Hematopoietic multipotent progenitor cell treated with erythropoietin and hydrocortisone succinate and interleukin-3 and kit ligand, for 6 days (in vitro differentiated cells): ENCODE measurements at places on chromosomes 4 and X.

GRCh38 chr4:26272654-26273615, 47.9 kb upstream of the RBPJ start:
- DNase-seq: peak; percentile 9

DNA sequence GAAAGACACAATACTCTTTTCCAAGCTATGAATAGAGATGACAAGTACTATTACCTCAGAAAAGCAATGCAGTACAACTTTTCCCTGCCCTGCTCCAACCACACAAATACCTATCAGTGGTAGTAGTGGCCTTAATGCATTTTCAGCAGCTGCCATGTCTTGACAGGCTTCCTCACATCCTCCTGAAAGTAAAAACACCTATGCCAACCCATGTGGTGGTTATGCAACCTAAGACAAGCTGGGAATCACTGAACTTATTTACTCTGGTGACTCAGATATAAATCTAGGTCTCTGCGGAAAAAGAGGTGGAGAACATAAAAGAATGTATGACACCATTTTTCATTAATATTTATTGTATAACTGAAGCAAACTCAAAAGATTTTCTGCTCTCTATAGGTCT, 14.5 kb downstream of the WDFY3 start:
- DNase-seq: no peak

GRCh38 chr4:124636788-124637187, 75.7 kb downstream of the ANKRD50 start:
- no peak for DNase-seq

- DNase-seq: peak; percentile 81
Measured at GRCh38 chrX:37745354-37745753, 34.5 kb upstream of the CYBB start.

- no peak for DNase-seq
Measured at GRCh38 chrX:9383655-9384054, 81.2 kb upstream of the TBL1X start.

DNA sequence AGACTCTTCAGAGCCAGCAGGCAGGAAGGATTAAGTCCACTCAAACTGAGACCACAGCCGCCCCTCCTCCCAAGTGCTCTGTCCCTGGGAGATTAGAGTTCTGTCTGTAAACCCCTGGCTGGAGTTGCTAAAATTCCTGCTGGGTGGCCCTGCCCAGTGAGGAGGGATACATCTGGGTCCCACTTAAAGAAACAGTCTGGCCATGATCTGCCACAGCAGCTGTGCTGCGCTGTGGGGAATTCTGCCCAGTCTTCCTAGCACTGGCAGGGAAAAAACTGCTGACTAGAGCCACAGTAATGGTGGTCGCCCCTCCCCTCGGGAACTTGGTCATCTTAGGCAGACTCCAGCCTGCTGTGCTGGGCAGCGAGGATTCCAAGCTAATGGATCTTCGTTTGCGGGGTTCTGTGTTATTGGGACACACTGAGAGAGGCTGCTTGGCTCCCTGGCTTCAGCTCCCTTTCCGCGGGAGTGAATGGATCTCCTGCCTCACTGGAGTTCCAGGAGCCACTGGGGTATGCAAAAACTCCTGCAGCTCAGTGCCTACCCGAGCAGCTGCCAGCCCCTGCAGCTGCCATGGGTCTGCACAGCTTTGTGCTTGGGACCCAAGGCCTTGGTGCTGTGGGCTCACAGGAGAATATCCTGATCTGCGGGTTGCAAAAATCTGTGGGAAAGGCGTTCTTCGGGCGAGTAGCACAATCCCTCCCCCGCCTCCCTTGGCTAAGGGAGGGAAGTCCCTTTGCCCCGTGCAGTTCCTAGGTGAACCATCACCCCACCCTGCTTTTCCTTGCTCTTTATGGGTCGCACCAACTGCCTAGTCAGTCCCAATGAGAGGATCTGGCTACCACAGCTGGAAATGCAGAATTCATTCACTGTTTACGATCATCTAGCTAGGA, 15.7 kb downstream of the ZXDB start:
- DNase-seq: no peak
